Keratinocyte (primary cell): ENCODE measurements at places on chromosomes 4 and X. TPM values are rescaled to one million over a fixed set of nuclear protein-coding genes. Genes with fewer than 3 reads are reported as not detected.

TMEM156 gene
- 0.15 to 0.68 TPM (median 0.19 TPM) in 3 replicates for polyA plus RNA-seq

PPP1R3F gene
- polyA plus RNA-seq = 0.29 to 1.4 TPM (median 0.62 TPM) in 3 replicates

- no peak for DNase-seq
These were observed 231.2 kb upstream of the VEGFC start for GRCh38 chr4:177023951-177024350.

SLC16A2 gene
- 38.4 to 50.7 TPM (median 44.5 TPM) in 3 replicates for polyA plus RNA-seq

DNA sequence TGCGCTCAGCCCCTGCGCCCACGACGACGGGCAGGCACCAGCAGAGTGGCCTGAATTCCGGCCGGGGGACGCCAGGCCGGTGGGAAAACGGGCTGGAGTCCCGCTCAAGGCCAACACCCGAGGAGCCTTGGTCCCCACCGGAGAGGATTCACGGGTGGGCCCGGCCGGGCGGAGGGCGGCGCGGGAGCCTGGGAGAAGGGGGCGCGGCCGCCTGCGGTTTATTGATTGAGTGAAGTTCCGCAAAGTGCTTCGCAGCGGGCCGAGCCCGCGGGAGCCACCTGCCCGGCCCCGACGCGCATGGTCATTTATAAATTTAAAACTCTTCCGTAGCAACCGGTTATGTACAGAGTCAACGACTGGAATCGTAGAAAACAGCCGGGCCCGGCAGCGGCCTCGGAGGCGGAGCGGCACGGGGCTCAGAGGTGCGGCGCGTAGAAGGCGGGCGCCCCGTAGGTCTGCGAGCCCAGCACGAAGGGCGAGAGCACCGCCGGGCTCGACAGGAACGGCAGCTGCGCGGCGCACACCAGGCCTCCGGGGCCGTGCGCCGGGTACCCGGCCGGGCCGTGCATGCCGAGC lies 3.6 kb downstream of the NKX1-1 start:
- DNase-seq = no peak

DNA sequence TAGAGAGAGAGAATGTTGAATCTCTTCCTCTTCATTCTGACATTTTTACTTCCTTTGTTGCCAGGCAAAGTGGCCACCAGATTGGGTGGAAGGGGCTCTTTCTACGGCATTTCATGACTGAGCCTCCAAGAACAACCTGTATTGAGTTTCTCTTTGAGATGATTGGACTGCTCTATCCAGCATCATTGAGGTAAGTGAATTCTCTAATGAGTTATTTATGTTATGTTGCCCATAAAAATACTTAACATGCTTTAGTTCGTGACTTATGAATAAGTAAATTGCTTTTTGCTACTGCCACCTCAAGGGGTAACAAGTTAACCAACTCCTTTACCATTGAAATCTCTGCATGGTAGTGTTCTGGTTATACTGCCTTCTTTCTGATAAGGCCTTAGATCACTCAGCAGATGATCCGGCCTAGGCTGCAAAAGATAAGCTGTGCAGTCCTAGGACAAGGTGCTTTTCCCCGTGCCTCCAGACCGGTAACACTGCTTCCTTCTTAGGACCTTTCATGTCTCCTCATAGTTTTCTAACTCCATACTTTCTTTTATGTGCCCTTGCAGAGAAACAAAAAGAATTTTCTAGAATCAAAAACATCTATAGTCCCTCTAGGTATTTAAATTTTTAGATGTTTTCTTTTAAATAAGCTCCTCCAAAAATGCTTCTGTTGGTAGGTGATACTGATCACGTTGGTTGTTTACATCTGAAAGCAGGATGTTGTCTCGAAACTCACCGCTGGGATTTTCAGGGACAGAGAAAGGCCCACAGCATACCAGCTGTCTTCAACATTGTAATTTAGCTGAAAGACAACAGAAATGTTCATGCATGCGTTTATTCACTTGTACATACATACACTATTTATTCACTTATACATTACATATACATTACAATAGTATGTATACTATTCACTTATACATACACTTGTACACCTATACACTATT lies 157.1 kb upstream of the RBPJ start:
- DNase-seq = no peak

GRCh38 chrX:11778230-11778629 lies 20.2 kb downstream of the MSL3 start:
- DNase-seq = no peak

DNA sequence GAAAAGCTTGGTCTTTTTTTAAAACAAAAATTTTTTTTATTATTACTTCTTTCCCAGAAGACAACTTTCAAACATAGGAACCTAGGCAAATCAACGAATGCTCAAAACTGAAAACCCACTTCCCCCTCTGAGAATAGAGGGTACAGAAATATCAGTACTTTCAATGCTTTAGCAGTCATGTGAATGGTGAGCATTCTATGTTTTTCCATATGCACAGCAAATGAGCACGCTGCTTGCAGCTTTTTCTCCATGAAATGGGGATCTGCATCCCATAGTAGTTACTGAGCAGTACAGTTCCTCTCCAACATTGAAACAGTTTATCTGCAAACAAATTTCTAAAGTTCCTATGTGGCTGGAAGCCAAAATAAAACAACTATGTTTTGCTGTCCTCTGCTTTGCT lies 108.4 kb upstream of the BMP2K start:
- no peak for DNase-seq

IQCM gene
- not detected in 3 replicates for polyA plus RNA-seq

DNA sequence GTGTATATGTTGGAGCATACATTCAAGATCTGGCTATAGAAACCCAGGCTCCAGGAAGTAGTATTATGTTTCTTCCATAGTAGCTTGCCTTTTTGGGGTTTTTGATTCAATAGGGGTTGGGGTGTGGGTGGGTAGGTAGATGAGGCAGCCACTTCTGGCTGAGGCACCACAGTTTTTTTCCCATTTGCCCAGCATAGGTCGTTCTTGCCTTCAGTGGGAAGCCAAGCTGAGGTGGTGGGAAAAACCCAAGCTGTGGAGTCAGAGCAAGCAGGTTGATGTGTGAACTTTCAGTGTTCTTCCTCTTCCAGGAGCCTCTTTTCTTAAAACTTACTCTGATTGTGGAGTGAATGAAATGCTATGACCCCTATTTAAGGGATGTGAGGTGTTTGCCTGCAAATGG lies 67.0 kb upstream of the RPS6KA3 start:
- no peak for DNase-seq

DNA sequence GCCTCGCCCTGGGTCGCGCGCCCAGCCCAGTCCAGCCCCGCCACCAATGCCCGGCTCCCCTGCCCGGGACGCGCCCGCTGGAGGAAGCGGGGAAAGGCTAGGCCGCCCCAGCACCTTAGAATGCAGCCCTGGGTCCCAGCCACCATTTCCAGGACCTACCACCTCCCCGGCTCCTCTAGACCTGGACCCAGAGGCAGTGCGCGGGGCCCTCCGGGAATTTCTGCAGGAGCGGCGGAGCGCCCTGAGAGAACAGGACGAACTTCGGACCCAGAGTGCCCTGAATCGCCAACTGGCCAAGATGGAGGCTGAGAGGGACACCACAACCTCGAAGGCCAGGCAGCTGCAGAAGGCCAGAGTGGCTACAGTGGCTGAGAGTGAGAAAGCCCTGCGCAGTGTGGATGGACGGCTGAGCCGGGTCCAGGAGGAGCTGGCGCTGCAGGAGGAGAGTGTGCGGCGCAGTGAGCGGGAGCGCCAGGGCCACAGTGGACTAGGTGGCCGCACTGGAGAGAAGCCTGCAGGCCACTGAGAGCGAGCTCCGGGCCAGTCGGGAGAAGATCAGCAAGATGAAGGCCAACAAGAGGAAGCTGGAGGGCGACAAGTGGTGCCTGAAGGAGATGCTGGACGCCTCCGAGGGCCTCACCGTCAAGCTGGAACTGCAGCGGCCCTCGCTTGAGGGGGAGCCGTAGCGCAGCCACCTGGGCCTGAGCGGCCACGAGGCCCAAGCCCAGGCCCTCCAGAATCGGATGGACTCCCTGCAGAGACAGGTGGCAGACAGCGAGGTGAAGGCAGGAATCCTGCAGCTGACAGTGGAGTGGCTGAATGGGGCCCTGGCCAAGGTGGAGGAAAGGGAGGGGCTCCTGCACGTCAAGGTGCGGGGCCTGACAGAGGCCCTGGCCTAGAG lies 15.5 kb downstream of the SMIM10L2A start:
- no peak for DNase-seq

GPRASP2 gene
- polyA plus RNA-seq = 3.6 to 4.9 TPM (median 3.8 TPM) in 3 replicates

GRCh38 chrX:154719132-154719675 lies 31.7 kb downstream of the GAB3 start:
- DNase-seq = no peak

DNA sequence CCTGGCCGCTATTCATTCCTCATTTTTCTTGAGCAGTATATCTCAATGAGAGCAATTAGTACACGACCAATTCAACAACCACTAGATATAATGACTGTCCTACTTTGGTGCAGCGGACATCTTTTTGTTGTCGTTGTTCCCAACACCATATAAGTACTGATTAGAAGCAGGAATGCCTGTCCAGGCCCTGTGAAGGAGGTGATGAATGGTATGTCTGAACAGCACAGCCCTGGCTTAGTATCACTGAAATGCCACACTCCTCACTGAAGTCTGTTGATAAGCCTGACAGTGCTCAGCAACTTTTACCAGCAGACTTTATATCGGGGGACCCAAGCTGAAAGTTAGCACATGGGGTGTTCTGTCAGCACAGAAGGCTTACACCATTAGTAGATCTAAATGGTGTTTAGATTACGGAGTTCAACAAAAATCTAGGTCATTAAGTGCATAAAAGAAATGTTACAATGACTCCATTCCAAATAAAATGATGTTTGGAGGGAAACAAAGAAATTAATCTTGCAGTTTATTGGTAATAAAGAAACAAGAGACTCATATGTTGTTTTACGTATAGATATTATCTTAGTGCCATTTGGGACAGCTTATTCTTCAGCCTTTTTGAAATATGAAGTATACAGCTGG lies 228.3 kb upstream of the TTC29 start:
- no peak for DNase-seq

DNA sequence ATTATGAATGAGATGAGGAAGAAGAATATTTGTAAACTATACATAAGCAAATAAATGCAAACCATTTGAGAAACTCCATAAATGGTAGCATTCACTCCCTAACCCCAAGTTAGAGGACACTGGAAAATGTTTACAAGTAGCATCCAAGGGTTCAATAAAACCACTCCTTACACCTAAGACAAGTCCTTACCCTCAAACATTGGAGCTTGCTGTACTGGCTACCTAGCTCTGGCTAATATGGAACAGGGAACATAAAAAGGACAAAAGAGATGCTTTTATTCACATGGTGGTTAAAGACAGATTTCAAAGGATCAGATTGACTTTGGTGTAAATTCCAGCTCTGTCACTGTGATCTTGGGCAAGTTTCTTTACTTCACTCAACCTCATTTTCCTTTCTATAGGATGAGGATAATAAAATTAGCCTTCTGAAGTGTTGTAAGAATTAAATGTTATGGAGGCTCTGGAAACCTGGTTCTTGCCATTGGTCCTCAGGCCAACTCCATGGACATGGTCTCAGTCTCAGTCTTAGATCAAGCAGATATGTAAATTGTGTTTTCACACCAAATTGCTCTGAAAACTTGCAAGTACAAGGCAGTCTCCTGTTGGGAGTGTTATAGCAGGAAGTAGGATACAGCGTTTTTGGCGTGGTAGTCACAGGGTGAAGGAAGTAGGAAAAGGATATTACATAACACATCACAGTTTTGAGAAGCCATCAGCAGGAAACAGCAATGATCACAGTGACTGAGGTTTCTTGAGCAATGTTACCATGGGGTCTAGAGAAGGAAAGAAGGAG lies 3.3 kb downstream of the CXCL1 start:
- DNase-seq = no peak

DNA sequence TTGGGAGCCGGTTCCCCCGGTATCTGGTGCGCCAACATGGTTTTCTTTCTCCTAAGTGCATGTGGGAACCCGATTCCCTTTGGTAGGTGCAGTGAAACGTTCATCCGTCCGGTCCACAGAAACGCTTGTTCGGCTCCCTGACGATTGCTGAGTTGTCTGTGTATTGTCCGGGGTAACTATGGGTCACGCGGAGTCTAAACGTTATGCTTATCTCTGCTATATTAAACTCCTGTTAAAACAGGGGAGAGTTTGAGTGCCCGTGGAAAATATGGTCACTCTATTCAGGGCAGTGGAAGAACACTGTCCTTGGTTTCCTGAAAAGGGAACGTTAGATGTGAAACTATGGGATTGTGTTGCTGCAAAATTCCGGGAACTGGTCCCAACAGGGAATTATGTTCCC lies 32.4 kb upstream of the MGST2 start:
- DNase-seq = no peak

DNA sequence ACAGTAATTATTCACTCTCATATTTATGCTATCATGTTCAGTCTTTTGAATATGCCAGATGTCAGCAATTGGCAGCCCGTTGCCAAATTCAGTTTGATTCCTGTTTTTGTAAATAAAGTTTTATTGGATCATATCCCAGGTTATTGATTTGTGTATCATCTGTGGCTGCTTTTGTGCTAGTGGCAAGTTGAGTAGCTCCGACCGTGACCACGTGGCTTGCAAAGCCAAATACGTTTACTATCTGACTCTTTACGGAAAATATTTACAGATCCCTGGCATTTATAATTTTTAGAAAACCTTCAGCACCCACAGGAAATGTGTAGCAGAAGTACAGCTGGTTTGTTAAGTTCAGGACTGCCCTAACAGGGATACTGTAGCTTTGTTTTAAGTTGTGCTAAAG lies 67.4 kb downstream of the VCX2 start:
- DNase-seq = no peak

DNA sequence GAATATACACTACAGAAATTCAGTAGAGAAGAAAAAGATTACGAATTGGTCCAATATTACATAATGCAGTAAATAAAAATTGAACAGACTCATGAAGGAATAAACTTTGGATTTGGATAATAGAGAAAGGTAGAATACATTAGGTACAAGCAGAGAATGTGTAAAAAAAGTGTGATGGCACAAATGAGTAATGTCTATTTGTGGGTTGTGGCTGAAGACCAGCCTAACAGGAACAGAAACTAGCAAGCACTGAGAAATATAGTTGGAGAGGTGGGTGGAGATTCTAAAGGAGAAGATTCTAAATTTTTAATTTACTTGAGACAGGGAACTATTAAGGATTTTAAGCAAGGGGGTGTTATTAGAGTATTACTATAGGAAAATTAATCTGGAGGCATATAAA lies 15.2 kb upstream of the CLOCK start:
- no peak for DNase-seq

SLIT2 gene
- 1.9 to 12.8 TPM (median 7.5 TPM) in 3 replicates for polyA plus RNA-seq

DNA sequence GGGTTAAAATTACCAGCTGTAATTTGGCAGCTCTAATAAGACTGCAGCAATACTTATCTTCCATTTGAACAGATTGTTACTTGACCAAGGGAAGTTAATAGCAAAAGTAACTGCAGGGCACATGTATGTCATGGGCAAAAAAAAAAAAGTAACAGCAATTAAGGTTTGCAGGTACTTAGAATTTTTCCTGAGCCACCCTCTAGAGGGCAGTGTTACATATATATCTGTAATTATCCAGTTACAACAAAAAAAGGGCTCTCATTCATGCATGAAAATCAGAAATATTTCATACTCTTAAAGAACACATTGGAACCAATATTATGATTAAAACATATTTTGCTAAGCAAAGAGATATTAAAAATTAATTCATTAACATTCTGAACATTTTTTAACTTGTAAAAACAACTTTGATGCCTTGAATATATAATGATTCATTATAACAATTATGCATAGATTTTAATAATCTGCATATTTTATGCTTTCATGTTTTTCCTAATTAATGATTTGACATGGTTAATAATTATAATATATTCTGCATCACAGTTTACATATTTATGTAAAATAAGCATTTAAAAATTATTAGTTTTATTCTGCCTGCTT lies 25.1 kb downstream of the XIAP start:
- DNase-seq = peak; percentile 17

- DNase-seq = no peak
These were observed 80.9 kb downstream of the CNGA2 start for GRCh38 chrX:151815398-151815797.

DCX gene
- not detected in 3 replicates for polyA plus RNA-seq
